Activated CD4-positive, alpha-beta memory T cell treated with anti-CD3 and anti-CD28 coated beads for 36 hours (primary cell): ENCODE measurements at places on chromosomes 7 and 10. TPM values are rescaled to one million over a fixed set of nuclear protein-coding genes. Genes with fewer than 3 reads are reported as not detected.
A peak's percentile ranks its signal among the peaks of the same experiment; 100 is the strongest.

DNA sequence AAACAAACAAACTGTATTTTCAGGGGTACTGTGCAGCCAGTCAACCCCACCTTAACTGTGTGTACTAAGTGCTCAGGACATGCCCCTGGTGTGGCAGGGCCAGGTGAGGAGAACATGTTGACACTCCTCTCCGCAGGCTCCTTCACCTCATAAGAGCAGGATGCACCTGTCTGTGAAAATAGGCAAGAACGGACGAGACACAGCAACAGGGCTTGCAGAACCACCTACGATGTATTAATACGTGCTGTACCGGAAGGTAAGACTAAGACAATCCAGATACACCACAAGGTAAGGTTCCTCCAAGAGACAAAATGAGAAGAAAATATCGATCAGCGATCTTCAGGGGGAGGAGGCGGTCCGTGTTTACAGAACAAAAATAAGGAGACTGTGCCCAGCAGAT, 65.8 kb upstream of the CAMK2B start:
- DNase-seq = no peak
- no peaks in the 10 kb centered on the region for H3K4me1 ChIP-seq
- H3K36me3 ChIP-seq = peaks cover 11% of the 10 kb centered on the region
- no peaks in the 10 kb centered on the region for H3K27me3 ChIP-seq

Gene DNAAF5
- total RNA-seq = 29.5 TPM

DNA sequence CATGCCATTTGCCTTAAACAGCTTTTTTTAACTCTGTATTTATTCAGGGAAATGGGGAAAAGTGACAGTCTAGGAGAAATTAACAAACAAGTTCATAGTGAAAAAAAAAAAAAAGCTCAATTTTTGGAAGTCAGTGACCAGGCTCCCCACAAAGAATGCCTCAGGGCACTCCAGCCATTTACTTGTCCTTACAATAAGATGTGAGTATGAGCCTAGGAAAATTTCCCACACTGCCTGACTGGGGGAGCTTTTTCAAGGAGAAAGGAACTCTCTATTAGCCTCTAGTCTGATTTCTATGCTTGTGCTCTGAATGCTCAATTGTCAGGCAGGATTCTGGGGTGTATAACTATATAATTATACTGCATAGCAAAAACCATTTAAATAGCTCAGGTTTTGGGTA, 74.9 kb upstream of the NRBF2 start:
- no peak overlapping the region for H3K27ac ChIP-seq
- H3K4me3 ChIP-seq = no peak overlapping the region
- H3K27me3 ChIP-seq = peaks cover 6% of the 10 kb centered on the region
- H3K4me1 ChIP-seq = peaks cover 9% of the 10 kb centered on the region
- DNase-seq = no peak
- no peaks in the 10 kb centered on the region for H3K36me3 ChIP-seq

DNA sequence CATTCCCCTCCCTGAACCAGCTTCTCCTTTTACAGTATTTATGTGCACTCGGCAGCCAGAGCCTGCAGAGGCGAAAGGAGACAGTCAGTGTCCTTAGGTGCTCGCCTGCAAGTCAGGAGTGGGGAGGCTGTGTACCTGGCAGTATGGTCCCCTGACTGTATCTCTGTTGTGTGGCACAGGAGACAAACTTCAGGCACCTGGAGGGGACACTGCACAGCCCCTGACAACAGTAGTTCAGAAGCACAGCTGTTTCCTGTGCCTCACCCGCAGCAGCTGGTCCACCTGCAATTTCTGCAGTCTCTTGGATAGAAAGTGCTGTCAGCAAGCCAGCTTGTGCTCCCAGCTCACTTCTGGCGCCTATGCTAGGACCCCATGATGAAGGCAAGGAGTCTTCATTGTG, 73.4 kb upstream of the LAMB4 start:
- no peaks in the 10 kb centered on the region for H3K36me3 ChIP-seq
- no peak for DNase-seq
- H3K4me1 ChIP-seq = no peaks in the 10 kb centered on the region
- no peak overlapping the region for H3K4me3 ChIP-seq

DNA sequence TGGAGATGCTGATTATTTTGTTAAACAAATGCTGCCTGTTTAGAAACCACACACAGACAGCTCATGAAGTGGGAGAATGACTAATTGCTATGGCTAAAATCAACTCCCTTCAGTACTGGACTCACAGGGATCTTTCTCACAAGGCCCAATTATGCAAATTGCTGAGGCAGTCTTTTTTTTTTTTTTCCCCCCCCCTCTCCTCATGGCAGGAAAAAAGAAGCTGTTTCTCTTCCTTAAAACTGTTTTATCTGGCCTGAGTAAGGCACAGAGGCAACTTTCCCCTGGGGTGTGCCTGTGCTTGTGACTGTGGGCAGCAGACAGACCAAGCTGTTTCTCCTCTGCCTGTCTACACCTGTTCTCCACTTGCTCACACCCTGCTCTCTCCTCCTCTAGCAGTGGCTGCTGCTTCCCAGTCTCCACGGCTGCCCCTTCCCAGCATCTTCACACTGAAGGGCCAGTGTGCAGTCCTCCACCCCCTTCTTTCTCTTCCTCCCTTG, 65.4 kb upstream of the STEAP1B start:
- H3K36me3 ChIP-seq = no peaks in the 10 kb centered on the region
- no peak for DNase-seq
- peaks cover 39% of the 10 kb centered on the region for H3K27me3 ChIP-seq

Gene FAM200A
- 4.0 TPM for total RNA-seq

Gene NKX2-3
- not detected for total RNA-seq

- DNase-seq = no peak
- no peak overlapping the region for H3K4me3 ChIP-seq
- no peaks in the 10 kb centered on the region for H3K4me1 ChIP-seq
- H3K27ac ChIP-seq = no peak overlapping the region
These were observed 60.9 kb downstream of the SEM1 start for GRCh38 chr7:96648784-96649183.

Gene CALML3
- not detected for total RNA-seq

DNA sequence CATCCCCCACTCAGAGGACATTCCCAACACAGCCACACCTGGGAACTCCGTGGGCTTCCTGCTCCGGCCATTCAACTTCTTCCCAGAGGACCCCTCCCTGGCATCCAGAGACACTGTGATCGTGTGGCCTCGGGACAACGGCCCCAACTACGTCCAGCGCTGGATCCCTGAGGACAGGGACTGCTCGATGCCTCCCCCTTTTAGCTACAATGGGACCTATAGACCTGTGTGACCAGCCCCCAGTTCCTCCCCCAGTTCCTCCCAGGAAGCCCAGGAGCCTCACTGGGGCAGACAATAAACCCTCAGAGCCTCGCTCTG, 8.6 kb downstream of the AOC1 start:
- H3K4me1 ChIP-seq = no peaks in the 10 kb centered on the region
- H3K27ac ChIP-seq = no peak overlapping the region
- H3K27me3 ChIP-seq = peaks cover 2% of the 10 kb centered on the region
- H3K36me3 ChIP-seq = no peaks in the 10 kb centered on the region
- no peak overlapping the region for H3K4me3 ChIP-seq

Gene ELFN1
- 0.12 TPM for total RNA-seq

Gene PHKG1
- total RNA-seq = 2.4 TPM

DNA sequence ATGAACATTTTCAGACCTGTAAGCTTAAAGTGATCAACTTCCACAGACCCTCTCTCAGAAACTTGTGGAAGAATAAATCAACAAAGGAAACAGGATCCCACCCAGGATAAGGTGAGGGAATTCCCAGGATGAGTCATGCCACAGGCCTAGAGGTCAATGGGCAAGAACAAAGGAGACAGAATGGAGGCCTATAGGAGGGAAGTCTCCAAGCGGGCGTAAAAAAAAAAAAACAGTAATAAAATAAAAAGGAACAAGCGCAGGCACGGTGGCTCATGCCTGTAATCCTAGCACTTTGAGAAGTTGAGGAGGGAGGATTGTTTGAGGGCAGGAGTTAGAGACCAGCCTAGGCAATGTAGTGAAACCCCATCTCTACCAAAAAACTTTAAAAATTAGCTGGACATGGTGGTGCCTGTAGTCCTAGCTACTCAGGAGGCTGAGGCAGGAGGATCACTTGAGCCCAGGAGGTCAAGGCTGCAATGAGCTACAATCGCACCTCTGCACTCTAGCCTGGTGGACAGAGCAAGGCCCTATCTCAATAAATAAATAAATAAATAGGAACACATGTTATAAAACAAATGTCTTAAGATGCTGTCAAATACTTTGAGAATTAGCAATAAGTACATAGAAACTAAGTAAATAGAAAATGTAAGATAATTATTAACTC, 8.4 kb downstream of the SORBS1 start:
- no peak for DNase-seq
- no peaks in the 10 kb centered on the region for H3K36me3 ChIP-seq
- no peak overlapping the region for H3K27ac ChIP-seq
- H3K4me1 ChIP-seq = no peaks in the 10 kb centered on the region
- H3K4me3 ChIP-seq = no peak overlapping the region

Gene IFIT1B
- not detected for total RNA-seq

GRCh38 chr10:287814-288213, 152.6 kb downstream of the ZMYND11 start:
- H3K36me3 ChIP-seq = peaks cover 4% of the 10 kb centered on the region
- DNase-seq = no peak
- no peak overlapping the region for H3K27ac ChIP-seq
- H3K4me3 ChIP-seq = no peak overlapping the region
- H3K4me1 ChIP-seq = peaks cover 23% of the 10 kb centered on the region

DNA sequence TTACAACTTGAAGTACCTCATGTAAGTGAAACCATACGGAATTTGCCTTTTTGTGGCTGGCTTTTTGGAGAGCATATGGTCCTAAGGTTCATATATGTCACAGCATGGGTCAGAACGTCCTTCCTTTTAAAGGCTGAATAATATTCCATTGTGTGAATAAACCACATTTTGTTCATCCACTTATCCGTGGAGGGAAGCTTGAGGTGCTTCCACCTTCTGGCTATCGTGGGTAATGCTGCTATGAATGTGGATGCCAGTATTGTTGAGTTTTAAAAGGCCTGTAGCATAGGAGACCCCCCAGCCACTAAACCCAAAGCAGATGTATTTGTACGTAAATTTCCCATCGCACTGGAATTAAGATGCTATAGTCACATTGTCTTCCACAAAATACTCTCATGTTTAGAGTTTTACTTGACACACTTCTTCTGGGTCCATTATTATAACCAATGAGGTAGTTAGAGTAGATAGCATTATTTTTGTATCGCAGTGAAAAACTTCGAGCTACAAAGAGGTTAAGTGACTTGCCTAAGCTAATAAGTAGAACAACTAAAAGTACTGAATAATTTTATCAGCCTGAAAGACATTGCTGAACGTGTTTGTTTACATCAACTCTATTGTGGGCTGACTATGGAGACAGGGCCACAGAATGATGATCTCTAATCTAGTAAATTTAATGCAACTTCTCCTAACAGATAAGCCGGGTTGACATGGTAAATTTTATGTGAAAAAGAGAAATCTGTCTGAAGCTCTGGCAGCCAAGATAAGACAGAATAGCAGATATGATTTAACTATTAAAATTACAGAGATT, 183.0 kb upstream of the CTBP2 start:
- no peak for DNase-seq
- no peak overlapping the region for H3K4me3 ChIP-seq
- peaks cover 3% of the 10 kb centered on the region for H3K27me3 ChIP-seq
- no peak overlapping the region for H3K27ac ChIP-seq

DNA sequence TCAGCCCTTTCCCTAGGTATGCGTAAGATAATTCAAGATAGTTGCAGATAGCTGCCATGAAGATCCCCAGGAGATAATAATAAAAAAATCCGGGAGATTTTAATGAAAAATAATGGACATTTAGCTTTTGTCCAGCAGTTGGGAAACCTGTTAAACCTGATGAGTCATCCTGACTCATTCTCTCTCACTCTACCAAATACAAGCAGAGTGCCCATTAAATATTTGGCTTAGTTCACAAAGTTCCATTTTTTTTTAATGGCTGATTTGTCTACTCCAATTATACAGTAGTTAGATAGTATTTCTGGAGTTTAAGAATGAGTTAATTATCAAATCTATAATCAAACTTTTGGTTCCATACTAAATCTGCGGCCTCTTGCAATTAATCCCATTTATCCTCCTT, 2.1 kb upstream of the SHTN1 start:
- DNase-seq = no peak
- H3K4me1 ChIP-seq = no peaks in the 10 kb centered on the region
- H3K27ac ChIP-seq = no peak overlapping the region
- peaks cover 26% of the 10 kb centered on the region for H3K27me3 ChIP-seq

DNA sequence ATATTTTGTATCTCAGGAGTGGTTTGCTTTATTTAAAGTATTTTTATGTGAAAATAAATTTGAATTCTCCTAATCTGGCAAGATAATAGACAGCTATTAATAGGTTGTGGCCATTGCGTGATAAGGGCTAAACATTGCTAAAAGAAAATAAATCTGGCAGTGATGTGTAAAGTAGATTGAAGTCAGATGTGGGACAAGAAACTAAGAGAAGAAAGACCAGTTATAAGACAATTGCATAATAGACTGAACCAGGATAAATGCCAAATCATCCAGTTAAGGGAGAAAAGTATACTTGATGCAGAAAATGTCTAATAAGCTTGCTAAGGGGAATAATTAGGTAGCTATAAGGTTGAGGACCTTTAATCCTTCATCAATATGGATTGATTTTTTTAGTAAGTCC, 197.5 kb upstream of the CSTF2T start:
- H3K36me3 ChIP-seq = no peaks in the 10 kb centered on the region
- no peaks in the 10 kb centered on the region for H3K4me1 ChIP-seq
- H3K27me3 ChIP-seq = no peaks in the 10 kb centered on the region
- no peak for DNase-seq

DNA sequence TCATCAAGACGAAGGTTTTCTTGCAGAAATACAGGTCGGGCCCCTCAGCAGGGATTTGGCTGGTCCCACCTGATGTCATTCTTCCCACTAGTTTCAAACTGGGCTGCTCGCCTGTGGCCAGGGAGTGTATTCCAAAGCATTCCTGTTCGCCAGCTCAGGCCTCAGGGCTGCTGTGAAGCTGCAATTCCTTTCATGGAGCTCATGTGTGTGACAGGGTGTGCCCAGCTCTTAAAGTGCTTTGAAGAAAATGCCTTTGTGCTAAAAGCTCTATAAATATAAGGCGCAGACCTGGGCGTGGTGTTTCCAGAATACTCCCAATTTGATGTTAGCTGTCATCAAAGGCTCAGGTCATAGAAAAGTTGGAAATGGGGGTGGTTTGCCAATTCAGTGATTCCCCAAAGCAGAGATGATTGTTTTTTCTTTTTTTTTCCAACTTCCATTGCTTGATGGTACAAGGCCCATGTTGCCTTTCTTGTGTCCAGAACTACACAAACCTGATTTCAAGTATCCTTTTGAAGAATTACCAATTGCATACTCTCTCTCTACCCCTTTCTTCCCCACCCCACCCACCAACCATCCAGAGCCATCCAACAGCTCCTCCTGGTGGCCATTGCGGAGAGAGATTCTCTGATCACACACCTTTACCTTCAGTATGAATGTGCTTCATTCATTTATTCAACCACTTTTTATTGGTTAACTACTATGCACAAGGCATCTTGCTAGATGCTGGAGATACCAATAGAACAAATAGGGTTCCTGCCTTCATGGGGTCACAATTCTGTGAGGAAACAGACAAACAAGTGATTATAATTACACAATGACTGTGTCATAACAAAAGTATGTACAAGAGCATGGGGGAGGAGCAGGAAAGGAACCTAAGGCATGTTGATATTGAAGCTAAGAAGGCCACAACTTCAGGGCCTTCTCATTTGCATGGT, 297.3 kb upstream of the LYZL1 start:
- no peaks in the 10 kb centered on the region for H3K36me3 ChIP-seq
- H3K4me3 ChIP-seq = no peak overlapping the region
- DNase-seq = peak; percentile 50
- no peak overlapping the region for H3K27ac ChIP-seq
- H3K27me3 ChIP-seq = peaks cover 1% of the 10 kb centered on the region

Gene TAS2R16
- total RNA-seq = not detected

Gene GTF2IRD1
- 6.6 TPM for total RNA-seq

GRCh38 chr10:119940487-119940886, 48.0 kb downstream of the SEC23IP start:
- no peak overlapping the region for H3K27ac ChIP-seq
- no peak for DNase-seq
- H3K27me3 ChIP-seq = no peaks in the 10 kb centered on the region
- H3K36me3 ChIP-seq = peaks cover 37% of the 10 kb centered on the region
